Breast epithelium (tissue), 4 donors: ENCODE measurements at places on chromosomes 4 and X.

- DNase-seq = no peak
Observed at GRCh38 chrX:97638621-97639020, 754.9 kb downstream of the RPA4 start.

DNA sequence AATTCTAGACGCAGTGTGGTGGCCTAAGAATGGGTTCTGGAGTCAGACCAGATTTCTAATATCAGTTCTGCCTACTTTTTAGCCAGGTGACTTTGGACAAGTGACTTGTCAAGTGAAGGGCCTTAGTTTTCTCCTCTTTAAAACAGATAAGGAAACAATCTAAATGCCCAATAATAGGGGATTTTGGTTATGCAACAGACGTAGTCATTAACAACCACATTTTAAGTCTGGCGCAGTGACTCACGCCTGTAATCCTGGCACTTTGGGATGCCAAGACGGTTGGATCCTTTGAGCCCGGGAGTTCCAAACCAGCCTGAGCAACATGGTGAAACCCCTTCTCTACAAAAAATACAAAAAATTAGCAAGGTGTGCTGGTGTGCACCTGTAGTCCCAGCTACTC, 2.1 kb upstream of the ZMYM3 start:
- no peak for DNase-seq

DNA sequence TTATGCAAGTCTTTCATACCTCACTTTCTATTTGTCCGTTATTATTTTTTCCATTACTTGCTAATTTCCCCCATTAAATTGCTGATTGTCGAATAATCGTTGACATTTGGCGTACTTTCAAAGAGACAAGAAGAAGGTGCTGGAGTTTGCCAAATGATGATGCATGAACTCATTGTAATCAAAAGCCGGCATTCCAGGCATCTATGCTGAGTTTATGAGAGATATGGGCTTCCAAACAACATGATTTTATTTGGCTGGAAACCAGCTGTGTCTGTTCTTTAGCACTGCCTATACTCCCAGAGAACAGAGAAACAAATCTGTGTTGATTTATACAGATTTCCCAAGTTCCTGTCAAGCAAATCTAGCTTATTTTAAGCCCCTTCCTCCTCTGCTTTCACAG, 80.8 kb upstream of the RPS6KA3 start:
- no peak for DNase-seq

- no peak for DNase-seq
Observed at GRCh38 chr4:83276299-83277040, 8.1 kb downstream of the COQ2 start.
